ENCODE measurements at places on chromosomes 4 and X.

DNA sequence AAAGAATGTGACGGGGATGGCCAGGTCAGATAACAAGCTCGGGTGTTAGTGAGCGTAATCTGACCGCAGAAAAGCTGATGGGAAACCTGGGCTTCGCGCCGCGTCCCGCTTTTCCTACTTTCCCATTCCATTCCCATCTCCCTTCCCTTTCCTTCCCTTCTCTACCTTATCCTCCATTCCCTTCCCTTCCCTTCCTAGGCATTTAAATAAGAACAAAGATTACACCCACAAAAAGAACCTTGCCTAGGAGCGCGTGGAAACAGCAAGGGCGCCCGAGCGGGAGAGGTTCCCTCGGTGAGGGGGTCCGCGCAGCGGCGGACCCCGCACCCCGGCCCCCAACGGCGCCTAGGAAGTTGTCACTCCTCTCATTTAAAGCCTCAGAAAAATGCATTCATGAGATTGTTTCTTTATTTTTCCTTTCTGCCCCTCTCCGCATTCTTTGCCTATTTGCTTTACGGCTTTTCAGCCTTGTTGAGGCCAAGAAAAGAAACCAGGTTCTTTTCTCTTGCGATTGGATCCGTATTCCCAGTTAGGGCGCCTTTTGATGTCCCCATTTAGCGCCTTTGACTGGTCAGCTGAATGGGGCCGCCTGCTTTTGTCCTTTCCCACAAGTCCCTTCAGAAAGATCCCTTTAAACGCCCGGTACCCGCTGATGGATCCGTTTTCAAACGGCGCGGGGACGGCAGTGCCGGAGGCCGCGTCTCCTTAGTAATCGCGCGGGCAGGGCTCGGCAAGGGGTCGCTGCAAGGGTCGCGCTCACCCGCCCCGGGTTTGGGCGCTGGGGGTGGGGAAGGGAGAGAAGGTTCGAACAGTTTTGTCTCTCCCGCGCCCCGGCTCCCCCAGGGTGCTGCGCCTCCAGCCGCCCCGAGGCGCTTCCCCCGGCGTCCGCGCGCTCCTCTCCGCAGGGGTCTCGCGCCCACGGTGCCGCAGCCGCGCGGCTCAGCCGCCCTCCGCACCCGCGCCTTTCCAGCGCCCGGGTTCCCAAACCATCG, 54.1 kb upstream of the TMEM33 start:
- no peak for DNase-seq

DNA sequence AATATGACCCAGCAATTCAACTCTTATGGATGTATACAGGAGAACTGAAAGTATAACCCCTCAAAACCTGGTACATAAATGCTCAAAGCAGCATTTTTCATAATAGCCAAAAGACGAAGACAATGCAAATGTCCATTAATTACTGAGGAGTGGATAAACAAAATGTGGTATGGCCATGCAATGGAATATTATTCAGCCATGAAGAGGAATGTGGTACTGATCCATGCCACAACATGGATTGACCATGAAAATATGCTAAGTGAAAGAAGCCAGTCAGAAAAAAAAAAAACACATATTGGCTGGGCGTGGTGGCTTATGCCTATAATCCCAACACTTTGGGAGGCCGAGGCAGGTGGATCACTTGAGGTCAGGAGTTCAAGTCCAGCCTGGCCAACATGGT, 74.5 kb upstream of the PLS3 start:
- DNase-seq = no peak

DNA sequence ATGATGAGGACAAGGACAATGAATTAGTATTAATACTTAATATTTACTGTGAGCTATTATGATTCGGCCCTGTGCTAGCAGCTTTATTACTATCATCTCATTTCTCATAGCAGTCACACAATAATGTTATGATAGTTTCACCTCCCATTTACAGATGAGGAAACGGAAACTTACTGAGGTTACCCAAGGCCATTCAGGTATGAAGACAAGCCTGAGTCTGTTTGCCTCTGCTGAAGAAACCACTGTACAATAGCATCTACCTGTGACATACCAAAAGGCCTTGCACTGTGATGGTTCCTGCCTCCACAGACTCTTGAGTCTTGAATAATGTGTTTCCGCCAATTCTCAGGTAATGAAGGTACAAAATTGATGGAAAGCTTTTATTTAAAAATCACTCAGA, 248.5 kb downstream of the NPFFR2 start:
- no peak for DNase-seq

- no peak for DNase-seq
Measured at GRCh38 chrX:140762061-140762460, 52.5 kb downstream of the LINC00632 start.

- no peak for DNase-seq
Measured at GRCh38 chr4:17624821-17625220, 10.4 kb downstream of the MED28 start.

DNA sequence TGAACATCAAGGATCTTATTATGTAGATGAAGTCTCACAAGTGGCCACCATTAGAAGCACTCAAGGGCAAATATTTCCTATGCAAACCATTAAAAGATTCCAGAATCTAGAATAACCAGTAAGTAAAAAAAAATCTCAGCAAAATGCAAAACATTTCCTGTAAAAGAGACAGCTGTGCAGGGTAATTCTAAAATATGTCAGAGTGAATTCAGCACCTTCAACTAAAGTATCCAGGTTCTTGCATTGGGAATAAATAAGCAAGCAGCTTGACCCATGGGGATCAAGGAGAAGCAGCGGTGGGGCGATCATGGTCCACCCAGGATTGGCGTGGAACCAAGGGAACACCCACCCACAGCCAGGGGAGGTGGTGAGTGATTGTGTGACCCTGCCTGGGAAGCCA, 2188.9 kb downstream of the PCDH7 start:
- DNase-seq = no peak

DNA sequence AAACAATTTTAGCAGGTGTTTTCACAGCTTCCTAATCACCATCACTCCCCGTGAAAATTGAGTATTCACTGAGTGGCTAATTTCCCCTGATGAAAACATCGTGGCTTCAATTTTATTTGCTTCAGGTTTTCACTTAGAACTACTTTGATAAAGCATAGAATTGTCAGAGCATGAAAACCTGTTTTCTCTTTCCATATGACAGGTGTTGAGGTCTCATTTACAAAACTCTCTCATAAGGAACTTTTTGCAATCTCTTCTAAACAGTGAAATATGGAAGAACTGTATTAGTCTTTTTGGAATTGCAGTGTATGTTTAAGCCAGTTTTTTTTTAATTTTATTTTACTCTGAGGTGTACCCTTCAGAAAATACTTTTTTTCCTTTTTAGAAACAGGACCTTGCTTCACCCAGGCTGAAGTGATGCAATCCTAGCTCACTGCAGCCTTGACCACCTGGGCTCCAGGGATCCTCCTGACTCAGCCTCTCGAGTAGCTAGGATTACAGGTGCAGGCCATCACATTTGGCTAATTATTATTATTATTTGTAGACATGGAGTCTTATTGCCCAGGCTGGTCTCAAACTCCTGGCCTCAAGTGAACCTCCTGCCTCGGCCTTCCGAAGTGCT, 111.2 kb upstream of the RAPGEF2 start:
- no peak for DNase-seq

DNA sequence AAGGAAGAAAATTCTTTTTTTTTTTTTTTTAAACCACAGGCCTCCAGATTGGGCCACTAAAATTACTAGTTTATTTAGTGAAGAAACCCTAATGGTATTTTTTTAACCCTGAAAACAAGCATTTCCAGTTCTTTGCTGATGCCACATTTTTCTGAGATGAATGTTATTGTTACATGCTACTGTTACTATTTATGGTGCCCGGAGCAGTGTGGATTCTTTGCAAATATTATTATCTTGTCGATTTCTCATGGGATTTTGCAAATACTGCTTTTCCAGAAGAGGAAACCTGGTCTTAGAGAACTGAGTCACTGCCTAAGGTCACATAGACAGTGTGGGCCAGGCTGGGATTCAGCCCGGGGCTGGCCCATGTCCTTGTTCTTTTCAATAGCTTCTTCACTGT, 8.7 kb upstream of the ALAS2 start:
- DNase-seq = no peak

GRCh38 chr4:144681806-144682205, 35.9 kb downstream of the HHIP start:
- no peak for DNase-seq

DNA sequence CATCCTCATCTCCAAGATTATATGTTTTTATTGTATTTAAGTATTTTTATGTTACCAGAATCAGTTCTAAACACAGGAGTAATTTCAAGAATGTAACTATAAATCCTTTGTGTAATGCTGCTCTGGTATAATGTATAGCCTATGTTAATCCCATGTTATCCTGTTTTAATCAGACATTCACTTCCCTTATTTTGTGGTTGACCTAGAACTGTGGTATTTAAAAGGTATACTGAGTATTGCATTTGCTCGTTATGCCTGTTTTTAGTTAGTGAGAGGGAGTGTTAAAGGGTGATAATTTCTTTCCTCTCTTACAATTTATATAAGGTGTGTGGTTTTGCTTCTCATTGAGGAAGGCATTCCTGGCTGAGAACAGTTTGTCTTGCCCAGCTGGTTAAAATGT, 26.2 kb downstream of the MTM1 start:
- DNase-seq = no peak

DNA sequence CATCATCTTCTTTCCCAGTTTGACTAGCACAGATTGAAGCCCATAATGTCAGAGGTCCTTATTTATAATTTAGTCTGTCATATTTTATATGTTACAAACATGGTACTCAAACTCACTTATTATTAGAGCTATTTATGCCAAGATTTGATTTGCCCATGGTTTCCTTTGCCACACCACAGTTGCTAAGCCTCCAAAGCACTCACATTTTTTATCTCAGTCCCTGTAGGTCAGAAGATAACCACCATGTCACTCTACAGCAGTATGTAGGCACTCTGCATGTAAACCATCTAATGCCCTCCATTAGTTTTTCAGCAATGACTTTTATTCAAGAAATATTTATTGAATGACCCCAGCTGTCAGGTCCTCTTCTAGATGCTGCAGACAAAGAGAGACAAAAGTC, 6.7 kb downstream of the STATH start:
- no peak for DNase-seq

GRCh38 chrX:112867570-112867969, 26.9 kb upstream of the AMOT start:
- no peak for DNase-seq

DNA sequence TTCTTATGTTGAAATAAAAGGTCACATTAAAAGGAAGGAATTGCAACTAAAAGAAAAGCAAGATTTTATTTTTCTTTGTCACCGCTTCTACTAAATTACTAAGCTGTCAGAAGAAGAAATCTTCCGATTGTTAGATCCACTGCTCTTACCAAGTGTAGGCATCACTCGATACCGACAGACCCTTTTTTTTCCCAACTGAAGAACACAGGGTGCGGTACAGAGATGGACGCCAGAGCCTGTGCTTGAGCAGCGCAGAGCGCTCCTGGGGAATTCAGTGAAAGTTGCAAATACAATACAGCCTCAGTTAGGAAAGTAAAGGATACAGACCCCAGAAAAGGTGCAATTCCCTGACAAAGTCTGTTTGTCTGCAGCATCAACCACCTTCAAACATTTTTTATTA, 94.9 kb upstream of the WDR17 start:
- DNase-seq = no peak

- DNase-seq = no peak
Measured at GRCh38 chrX:107935664-107936433, 46.3 kb downstream of the TEX13B start.

GRCh38 chrX:24245202-24245601, 68.7 kb downstream of the SUPT20HL2 start:
- no peak for DNase-seq

DNA sequence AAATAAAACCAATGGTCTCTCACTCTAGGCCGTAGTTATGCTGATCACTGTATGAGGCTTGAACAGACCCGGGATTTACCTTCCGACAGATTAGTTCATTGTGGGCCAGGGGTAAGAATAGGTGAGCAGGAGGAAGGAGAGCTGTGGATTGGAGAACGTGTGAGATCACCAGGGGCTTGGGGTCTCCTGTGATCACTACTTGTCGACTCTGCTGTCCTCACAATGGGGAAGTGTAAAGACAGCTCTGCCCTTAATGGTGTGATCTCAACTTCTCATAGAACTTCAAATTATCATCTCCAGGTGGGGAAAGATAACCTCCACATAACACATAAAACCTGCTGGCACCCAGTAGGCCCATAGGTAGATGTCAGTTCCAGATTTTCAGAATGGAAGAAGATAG, 56.2 kb upstream of the RPS6KA3 start:
- DNase-seq = no peak

DNA sequence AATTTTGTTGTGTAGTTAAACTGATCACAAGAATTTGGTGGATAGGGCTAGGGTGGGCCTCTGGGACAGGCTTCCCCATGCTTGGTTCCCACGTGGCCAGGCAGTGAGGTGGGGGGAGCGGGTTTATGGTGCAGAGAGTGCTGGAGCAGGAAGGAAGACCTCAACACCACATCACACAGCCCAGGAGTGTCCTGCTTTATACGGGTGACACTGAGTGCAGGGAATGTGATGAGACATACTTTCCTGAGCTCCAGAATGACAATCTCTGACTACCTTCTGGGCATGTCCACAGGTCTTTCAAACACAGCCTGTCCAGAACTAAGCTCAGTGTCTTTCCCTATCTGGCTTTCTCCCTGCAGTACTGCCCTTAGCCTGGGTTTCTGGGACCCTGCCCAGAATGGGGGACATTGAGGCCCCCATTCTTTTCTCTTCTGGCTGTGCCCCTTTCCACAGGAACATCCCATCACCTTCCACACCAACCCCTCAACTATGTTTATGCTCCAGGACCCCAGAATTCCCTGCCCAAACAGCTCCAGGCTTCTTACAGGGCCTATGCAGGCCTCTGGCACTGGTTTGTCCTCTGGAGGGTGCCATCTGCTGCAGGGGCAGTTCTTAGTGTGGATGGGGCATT, 36.5 kb upstream of the RASL11B start:
- no peak for DNase-seq

DNA sequence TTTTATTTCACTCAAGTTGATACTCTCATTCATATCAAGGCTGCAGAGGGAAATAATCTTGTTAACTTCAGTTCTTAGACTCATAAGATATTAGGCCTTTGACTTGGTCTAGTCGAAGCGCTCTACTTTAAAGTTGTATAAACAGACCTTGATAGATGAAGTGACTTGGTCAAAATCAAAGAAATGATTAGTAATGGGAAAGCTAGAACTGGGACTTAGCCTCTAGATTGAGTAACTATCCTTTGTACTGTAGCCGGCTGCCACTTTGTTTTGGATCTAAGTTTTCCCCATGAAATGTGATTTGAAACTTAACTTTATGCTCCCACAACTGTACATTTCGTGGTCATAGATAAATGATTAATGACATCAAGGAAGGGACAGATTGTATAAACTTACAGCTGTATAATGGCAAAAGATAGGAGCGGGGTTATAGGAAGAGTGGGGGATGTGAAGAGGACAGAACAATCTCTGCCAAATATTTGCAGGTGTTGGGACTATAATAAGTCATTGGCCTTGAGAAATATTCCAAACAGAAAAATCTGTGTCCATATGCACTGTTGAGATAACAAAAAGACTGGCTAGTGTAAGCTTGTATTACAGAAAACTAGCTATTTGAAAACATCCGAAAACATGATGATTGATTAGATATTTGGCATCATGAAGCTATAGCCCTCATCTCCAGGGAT, 17.2 kb downstream of the MID2 start:
- no peak for DNase-seq

- no peak for DNase-seq
Measured at GRCh38 chr4:5237086-5237660, 185.9 kb downstream of the STK32B start.

Measured in dorsolateral prefrontal cortex (tissue), 122 donors.